Activated T-helper 1 cell treated with anti-CD3 and anti-CD28 coated beads, Interleukin-2, amount 50 U/mL, for 16 hours (primary cell): ENCODE measurements at places on chromosomes 11 and 22.
A peak's percentile ranks its signal among the peaks of the same experiment; 100 is the strongest.

DNA sequence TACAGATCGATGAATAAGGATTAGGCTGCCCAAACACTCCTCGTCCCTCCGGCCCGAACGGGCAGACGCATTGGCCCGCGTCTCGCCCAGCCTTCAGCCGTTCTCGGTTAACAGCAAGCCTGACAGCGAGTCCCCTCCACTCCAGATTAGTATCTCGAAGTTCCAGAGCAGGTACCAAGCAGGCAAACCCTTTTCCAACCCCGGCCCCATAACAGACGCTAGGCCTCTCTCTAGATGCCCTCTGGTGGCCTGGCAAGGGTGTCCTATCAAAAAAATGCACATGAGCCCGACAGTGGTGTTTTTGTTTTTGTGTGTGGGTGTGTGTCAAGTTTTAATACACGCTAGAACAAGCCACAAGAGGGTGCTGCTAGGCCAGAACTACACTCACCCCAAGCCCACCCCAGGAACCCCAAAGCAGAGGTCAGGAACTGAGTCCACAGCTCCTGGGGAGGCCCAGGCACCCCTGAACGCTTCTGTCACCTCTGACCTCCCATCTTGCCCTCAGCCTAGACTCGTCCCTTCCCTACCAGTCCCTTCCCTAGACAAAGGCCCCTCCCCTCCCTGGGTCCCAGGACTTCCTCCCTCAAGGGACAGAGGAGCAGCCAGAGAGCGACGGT is 658 bp upstream of the ARFGAP2 start:
- peak; percentile 59 for DNase-seq

DNA sequence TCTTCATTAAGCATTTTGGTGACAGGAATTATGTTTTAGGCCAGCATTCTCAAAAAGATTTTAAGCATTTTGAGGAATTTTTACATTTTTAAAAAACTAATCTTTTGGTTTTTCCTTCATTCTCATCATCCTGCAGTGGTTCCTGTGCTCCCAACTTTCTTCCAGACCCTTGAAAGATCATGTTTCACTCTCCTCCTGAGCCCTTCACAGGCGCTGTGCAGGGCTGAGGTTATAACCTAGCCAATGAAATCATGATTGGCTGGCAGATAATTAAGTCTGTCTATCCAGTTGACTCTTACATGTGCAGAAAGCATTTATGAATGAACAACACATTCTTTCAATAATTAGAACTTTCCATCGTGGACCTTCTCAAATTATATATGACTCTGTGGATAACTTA is 226.3 kb downstream of the DDX10 start:
- no peak for DNase-seq

DNA sequence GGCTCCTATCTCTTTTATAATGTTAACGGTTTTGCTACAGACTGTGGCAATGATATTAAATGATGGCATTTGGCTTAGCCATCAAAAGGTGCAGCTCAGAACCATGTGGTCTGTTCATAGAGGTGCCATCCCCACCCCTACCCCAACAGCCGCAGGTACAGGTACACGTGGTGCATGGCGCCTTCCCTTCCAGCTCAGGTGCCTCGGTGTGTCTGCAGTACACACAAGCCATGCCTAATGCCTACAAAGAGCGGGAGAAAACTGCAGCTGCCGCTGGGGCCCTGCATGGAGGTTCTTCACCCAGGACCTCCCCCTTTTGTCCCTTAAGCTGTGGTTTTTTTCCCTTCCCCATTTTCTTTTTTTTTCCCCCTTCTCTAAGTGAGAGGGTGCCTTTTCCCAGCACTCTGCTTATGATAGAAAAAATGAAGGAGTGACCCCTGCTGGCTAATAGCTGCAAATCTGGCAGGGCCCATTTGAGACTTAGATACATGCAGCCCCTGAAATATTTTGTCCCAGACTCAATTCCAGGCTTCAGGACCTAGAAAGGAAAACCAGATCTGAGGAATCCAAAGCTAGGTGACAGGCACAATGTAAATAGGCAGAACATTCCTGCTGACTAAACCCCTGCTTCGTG is 6.5 kb downstream of the OR52M1 start:
- no peak for DNase-seq

- no peak for DNase-seq
Observed at GRCh38 chr11:11724994-11725393, 103.2 kb upstream of the GALNT18 start.

GRCh38 chr11:129918361-129918760 is 23.0 kb upstream of the NFRKB start:
- DNase-seq: no peak

DNA sequence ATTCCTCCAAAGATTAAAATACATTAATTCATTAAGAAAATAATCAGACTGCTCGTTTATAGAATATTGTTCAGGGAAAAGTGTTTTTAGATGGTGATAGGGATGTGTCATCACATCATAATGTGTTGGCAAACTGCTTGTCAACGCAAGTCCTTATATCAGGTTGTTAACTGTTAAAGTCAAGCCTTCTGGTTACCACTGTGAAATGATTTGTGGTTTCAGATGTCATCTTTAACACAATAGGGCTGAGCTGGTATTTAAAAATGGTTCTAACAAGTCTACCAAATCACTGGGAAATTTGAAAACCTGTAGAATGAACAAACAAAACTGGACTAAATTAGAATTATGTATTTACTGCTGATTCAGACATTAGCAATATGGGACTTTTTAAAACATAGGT is 2.4 kb upstream of the MMP13 start:
- no peak for DNase-seq

DNA sequence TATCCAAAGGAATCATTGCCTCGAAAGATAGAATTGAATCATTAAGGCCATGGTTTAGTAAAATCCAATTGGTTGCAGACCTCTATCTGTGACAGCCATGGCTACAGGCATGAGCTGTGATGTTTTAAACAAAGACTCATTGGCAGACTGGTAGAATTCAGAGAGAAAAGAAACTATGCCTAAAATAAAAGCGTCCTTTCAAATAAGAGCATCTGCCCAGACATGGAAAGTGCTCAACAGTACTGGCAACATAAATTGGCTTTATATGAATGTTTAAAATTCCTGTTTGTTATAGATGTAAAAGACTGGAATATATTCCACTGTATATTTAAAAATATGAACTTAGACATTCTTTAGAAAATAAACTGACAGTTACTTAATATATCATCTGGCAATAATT is 2034.2 kb downstream of the LRRC4C start:
- DNase-seq: no peak

DNA sequence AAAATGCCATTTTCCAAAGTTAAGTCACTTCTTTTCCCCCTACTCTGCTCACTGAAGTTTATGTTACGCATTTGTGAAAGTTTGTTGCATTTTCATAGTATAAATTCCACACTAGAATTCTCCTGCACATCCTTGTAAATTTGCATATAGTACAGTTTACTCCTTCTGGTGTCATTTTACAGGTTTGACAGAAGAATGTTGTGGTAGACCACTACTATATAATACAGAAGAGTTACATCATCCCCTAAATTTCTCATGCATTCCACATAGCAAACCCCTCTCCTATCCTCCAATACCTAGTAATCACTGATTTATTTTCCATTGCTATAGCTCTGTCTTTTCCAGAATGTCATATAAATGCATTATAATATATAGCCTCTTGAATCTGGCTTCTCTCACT is 64.5 kb downstream of the CCDC73 start:
- DNase-seq: no peak

GRCh38 chr11:112780351-112781087 is 180.7 kb upstream of the NCAM1 start:
- no peak for DNase-seq

- DNase-seq: no peak
Observed at GRCh38 chr11:71450939-71451338, 2.1 kb upstream of the NADSYN1 start.

GRCh38 chr11:111137846-111138245 is 107.7 kb upstream of the POU2AF2 start:
- no peak for DNase-seq
